ENCODE measurements at places on chromosomes 3 and 15.

DNA sequence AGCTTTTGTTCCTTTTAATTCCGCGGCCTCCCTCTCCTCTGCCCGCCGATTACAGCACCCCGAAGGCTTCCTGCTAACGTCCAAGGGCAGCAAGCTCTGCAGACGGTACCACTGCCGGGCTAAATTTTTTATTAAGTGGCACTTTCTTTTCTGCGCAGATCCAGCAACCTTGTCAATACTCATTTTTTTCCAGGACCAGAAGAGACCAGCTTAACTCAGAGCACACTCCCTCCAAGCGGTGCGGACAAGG, 542 bp upstream of the MEIS2 start:
- DNase-seq: no peak

DNA sequence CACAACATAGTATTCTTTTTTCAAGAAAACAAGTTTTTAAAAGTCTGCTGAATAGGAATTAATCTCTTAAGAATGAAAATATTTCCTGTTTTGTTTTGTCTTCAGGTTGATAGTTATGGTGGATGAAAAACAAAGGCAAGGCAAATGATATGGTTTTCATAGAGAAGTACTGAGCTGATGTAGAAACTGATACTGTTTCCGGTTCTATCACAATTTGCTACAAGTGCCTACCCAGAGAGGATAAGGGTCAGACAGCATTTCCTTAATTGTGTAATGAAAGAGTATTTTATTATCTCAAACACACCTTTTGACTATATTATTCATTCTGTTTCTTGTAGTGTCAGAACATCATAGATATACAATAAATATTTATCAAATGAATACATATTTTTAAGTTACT, 836.3 kb downstream of the SQOR start:
- DNase-seq: no peak

- DNase-seq: no peak
Measured at GRCh38 chr3:158404131-158404718, 166.8 kb upstream of the MLF1 start.

GRCh38 chr3:64195789-64196188, 29.5 kb downstream of the PRICKLE2 start:
- DNase-seq: no peak

GRCh38 chr15:71440489-71441110, 325.3 kb downstream of the THSD4 start:
- DNase-seq: no peak

GRCh38 chr3:176615826-176616225, 581.5 kb downstream of the TBL1XR1 start:
- DNase-seq: no peak

GRCh38 chr3:20808864-20809263, 622.9 kb upstream of the SGO1 start:
- no peak for DNase-seq

DNA sequence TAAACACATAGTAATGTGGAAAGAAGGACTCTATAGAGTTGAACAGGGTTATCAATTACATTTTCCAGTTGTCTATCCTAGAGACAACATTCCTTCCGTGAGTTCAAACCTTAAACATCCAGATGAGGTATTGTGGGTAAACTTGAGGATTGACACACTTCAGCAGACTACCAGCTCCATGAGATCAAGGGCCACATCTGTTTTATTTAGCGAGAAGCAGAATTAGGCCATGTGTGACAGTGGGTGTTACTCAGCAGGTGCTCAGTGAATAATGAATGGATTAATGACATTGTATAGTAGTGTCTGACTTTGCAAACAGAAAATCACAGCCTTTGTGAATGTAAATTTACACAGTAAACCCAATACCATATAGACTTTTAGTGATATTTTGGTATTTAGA, 941.1 kb upstream of the CFAP20DC start:
- no peak for DNase-seq

GRCh38 chr15:97009031-97009431, 678.5 kb downstream of the NR2F2 start:
- DNase-seq: no peak

GRCh38 chr3:105686278-105686897, 182.4 kb downstream of the CBLB start:
- no peak for DNase-seq

- no peak for DNase-seq
Measured at GRCh38 chr3:188573956-188574355, 420.0 kb downstream of the LPP start.

GRCh38 chr3:194458131-194458530, 28.7 kb downstream of the ATP13A3 start:
- no peak for DNase-seq

DNA sequence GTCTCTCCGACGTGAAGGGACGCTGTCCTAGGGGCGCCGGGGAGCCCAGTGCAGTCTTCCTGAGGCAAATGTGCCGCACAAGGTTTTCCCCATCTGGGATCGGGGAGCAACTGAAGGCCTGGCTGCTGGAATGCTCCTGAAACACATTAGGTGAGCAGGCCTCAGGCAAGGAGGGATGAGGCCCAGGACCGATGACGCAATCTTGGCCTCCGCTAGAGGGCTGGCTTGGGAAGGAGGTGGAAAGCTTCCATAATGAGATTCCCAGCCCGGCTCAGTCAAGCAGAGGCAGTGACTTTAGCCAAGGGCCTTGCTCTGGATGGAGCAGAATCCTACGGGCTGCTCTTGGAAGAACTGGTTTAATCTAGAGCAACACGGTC, 50.8 kb downstream of the CPN2 start:
- no peak for DNase-seq

GRCh38 chr3:101998256-101998926, 149.1 kb downstream of the NFKBIZ start:
- DNase-seq: no peak

DNA sequence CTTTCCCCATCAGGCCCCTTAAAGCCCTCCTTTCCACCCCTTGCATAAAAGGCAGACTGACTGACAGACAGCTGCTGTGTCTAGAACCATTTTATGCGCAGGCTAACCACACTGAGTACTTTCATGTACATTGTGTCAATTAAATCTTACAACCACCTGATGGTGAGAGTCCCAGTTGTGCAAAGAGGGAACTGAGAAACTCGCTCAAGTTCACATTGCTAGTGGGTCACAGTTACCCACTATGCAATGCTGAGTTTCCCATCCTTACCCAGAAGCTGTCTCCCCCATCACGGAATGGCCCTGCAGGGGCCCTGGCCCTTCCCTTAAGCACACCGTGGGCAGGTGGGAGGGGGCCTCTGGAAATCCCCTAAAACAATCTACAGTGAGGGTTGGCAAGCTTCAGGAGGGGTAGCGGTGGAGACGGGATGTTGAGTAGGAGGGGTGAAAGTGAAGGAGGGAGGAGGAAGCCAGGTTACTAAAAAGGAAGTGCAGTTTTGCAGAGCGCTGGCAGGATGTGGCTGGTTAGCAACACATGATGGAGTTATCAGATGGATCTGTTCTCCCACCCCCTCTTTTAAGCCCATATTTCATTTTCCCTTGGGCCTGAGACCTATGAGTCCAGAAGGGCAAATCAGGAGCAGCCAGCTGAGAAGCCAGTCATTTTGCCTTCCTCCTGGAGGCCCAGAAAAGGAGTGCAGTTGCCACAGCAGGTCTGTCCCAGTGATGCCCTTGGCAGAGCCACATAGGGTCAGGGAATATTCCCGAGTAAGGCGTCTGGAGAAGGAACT, 30.0 kb downstream of the STARD5 start:
- DNase-seq: peak; percentile 48

- no peak for DNase-seq
Measured at GRCh38 chr3:20682573-20682972, 496.6 kb upstream of the SGO1 start.

DNA sequence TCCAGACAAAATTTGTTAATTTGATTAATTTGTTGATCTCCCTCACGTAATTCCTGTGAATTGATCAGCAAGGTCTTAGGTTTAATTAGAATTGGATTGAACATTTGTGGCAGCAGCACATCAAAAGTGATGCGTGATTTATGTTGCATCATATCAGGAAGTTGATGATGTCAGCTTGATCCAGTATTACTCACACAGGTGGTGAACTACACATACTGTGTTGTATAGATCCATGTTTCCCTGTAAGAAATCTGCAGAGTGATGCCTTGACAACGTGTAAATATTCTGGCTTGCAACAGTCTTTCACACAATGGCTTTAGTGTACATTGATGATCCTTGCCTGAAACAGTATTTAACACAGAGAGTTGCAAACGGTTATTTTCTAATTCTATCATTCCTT, 200.4 kb downstream of the ADAMTSL3 start:
- DNase-seq: no peak

GRCh38 chr3:51024765-51025632, 350.3 kb downstream of the DOCK3 start:
- peak; percentile 56 for DNase-seq

DNA sequence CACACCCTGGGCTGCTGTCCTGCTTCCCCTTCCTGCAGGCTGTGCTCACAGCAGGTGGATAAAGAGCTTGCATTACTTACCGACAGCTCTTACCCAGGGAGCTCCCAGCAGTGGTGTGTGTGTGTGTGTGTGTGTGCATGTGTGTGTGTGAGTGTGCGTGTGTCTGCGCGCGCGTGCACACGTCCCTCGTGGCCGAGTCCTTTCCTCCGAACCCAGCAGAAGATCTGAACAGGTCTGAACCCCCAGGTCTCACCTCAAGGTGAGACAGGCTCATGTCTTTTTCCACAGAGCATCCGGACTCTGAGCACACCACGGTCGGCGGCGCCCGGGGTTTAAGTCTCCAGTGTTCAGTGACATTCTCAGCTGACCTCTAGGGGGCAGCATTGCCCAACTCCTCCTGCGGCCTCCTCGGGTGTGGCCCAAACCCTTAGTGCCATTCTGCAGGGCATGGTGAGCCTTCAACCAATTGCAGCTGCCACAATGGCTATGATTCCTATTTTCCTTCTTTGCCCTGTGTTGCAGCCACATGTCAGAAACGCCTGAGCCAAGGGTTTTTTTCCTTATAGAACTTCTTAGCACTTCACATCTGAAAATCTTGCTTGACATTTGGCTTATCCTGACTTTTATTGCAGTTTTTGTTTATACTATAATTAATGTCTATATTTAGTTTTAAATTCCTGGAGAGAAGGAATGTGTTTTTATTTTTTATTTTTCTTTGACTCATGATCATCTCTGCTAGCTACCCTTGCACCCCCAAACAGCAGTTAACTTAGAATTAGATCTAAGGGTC, 64.1 kb upstream of the KLHL25 start:
- DNase-seq: peak; percentile 68

DNA sequence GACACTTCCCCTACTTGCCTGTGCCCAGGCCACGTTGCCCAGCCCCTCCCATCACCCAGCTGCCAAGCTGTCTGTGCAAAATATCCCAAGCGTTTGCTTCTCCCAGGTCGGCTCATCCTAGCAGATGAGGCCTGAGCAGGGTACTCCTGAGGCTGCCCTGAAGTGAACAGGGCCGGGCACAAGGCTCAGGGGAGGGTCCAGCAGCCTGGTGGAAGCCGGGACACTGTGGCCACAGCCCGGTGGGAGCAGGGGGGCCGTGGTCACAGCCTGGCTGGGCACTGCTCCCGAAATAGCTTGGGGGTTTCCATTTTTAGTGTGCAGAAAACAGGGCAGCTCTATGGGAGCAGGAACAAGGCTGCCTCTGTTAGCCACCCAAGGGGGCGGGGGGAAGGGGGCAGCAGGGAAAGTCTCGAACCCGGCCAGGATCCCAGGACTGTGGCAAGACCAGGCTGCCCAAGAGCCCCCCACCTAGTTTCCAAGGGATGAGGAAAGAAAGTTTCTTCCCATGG, 3.4 kb downstream of the PLXNB1 start:
- no peak for DNase-seq

DNA sequence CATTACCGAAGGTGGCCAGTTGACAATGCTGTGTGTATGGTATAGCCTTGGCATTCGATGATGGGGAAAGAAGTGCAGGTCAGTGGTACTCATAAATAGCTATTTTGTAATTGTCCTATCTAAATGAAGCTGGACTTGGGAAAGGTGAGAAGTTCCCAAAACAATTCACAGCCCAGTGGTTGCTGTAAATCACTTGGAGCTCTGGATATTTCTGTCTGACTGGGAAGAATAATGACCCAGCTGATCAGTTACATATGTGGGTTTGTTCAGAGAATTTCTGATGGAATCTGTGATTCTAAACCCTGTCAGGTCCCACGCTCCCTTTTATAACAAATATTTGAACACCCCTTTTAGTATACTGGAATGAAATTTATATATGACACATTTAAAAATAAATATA, 133.9 kb upstream of the PFN2 start:
- DNase-seq: no peak

DNA sequence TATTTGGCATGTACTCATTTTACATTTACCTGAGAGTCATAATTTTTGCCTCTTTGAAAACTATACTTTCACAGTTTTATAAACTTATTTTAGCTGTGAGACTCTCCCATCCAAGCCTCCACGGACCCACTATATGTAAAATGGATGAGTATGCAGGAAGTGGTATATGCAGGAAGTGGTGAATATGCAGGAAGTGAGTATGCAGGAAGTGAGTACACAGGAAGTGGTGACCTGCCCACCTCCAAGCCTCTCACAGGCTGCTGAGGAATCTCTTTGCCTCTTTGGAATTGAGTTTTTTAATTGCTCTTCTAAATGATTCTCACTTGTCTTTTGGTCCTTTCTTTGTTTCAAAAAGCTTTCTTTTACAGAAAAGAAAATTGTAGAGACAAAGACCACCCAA, 85.2 kb downstream of the KBTBD8 start:
- no peak for DNase-seq

- no peak for DNase-seq
Measured at GRCh38 chr3:36875397-36875796, 69.5 kb downstream of the TRANK1 start.

GRCh38 chr15:23606226-23606625, 40.8 kb downstream of the MKRN3 start:
- DNase-seq: no peak

DNA sequence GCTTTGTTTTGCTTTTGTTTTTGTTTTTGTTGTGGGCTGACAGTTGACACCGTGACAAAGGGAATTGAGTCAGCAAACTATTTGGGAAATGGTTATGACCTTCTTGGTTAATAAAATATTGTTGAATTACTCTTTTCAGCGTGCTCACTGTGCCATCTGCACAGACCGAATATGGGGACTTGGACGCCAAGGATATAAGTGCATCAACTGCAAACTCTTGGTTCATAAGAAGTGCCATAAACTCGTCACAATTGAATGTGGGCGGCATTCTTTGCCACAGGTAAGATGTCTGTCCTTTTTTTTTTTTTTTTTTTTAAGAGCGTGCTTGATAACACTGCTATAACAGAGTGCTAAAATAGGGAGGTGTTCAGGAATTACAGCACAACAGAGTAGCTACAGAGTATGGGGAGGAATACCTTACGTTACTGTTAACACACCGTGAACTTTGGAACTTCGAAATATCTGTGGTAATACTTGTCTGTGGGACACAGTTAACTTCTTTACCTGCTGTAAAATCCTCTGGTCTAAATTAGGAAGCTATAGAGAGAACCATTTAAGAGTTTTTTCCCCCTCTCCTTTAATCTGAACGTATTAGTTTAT, 48.2 kb downstream of the PRKCI start:
- DNase-seq: no peak

- no peak for DNase-seq
Measured at GRCh38 chr3:56837196-56837955, 35.6 kb upstream of the ARHGEF3 start.

GRCh38 chr3:165259541-165260193, 63.5 kb upstream of the SLITRK3 start:
- no peak for DNase-seq

- no peak for DNase-seq
Measured at GRCh38 chr3:152589644-152590043, 245.3 kb upstream of the P2RY1 start.

GRCh38 chr3:10988001-10988665, 4.4 kb upstream of the SLC6A1 start:
- no peak for DNase-seq

All from activated T-cell treated with anti-CD3 and anti-CD28 coated beads for 1 hour (primary cell).